ENCODE measurements at places on chromosomes 5 and 9.

DNA sequence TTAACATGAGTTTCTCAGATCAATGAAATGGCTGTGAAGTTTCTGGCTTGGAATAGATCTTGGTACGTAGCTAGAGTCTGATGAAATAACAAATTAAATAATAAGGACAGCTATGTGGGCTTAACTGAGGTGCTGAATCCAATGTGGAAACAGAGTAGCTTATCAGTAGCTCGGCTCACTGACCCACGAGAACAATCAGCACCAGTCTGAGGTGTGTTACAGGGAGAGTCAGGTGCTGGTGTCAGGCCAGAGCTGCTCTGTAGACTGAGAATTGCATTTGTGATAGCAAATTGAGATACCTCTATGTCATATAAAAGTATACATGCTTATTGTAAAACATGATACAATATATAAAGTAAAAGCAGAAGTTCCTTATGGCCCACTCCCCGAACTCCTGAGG lies 21.2 kb upstream of the CCL28 start:
- no peaks in the 10 kb centered on the region for H3K27me3 ChIP-seq
- H3K27ac ChIP-seq = no peak overlapping the region
- DNase-seq = no peak
- no peaks in the 10 kb centered on the region for H3K36me3 ChIP-seq

DNA sequence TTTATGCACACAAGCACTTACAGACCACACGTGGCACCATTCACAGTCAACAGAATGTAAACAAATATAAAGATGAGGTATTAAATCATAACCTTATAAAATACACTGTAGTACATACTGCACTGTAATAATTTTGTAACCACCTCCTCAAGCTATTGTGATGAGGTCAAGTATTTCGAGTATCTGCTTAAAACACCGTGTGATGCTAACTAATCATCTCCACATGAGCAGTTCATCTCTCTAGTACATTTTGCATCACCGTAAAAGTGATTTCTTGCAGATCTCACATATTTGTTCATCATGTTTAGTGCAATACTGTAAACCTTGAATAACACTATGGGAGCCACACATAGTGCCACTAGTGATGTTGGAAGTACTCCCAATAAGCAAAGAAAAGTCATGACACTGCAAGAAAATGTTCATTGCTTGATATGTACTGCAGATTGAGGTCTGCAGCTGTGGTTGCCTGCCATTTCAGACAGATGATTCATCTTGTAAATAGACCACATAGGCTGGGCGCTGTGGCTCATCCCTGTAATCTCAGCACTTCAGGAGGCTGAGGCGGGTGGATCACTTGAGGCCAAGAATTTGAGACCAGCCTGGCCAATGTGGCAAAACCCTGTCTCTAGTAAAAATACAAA lies 44.3 kb downstream of the FOXB2 start:
- H3K4me1 ChIP-seq = no peaks in the 10 kb centered on the region
- no peaks in the 10 kb centered on the region for H3K27me3 ChIP-seq
- no peak overlapping the region for H3K4me3 ChIP-seq

DNA sequence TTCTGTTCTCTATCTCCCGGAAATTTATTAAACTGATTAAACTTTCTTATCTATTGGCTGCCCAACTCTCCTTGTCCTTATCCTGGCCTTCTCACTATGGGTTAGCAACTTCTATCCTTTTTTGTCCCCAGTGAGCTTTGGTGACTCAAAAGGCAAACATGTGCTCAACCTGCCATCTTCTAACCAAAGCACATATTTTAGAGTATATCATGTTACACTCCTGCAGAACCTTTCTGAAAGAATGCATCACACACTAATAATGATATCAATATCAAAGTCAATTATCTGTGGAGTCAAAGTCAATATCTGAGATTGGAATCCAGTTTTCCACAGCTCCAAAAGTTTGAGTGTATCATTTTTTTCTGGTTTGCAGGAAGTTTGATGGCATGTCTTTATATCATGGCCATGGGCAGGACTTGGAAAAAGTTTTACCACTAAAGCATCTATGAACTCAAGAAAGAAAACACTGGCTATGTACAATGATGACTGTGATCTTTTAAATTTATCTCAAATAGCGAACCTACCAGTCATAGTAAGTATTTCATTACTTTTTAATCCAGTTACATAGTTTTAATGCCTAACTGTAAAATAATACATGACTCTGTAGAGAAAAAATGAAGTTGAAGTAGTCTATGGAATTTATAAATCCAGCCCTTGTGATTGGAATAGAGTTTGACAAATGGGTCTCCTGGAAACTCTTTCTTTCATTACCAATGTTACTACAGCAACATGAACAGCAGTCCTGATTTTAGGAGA lies 166.8 kb downstream of the DROSHA start:
- no peak overlapping the region for H3K4me3 ChIP-seq
- H3K27me3 ChIP-seq = no peaks in the 10 kb centered on the region
- no peaks in the 10 kb centered on the region for H3K36me3 ChIP-seq
- H3K4me1 ChIP-seq = no peaks in the 10 kb centered on the region
- DNase-seq = no peak

GRCh38 chr5:96931605-96932004 lies 4.3 kb upstream of the LNPEP start:
- H3K4me1 ChIP-seq = peaks cover 54% of the 10 kb centered on the region
- H3K4me3 ChIP-seq = no peak overlapping the region
- no peak overlapping the region for H3K27ac ChIP-seq
- H3K36me3 ChIP-seq = no peaks in the 10 kb centered on the region
- no peaks in the 10 kb centered on the region for H3K27me3 ChIP-seq

- no peaks in the 10 kb centered on the region for H3K27me3 ChIP-seq
- no peaks in the 10 kb centered on the region for H3K36me3 ChIP-seq
- H3K4me3 ChIP-seq = no peak overlapping the region
- H3K4me1 ChIP-seq = no peaks in the 10 kb centered on the region
- no peak overlapping the region for H3K27ac ChIP-seq
Measured at GRCh38 chr9:117705386-117705785, 1.2 kb downstream of the TLR4 start.

GRCh38 chr5:101796427-101796826 lies 499.7 kb downstream of the SLCO4C1 start:
- H3K27ac ChIP-seq = no peak overlapping the region
- H3K27me3 ChIP-seq = no peaks in the 10 kb centered on the region
- no peaks in the 10 kb centered on the region for H3K4me1 ChIP-seq
- no peaks in the 10 kb centered on the region for H3K36me3 ChIP-seq

DNA sequence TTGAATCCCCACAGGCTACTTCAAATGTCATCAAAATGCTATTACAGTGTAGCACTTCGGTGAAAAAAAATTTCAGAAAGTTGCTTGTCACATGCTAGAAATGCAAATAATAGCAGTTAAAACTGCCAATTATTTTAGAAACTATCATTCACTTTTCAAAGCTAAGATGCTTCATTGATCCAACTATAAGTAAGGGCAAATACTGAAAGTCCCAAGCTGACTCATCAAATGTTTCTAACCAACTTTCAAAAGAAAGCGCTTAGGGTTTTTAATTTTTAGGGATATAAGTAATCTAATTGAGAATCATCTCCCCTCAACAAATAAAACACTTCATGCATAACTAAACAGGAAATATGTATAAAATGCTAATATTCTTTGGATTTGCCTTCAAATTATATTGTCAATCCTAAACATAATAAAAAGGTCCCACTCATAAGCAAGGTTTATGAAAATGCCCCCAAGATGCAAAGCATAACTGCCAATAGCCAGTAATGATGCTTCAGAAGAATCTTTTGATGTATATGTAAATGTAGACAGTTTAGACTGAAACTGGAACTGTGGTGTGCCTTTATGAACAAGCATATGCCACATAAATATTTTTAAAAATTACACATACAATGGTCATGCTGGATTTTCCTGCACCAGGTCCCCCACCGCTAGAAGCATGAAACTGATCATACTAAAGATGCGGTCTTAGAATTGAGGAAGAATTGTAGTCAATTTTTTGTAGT lies 12.2 kb downstream of the ACTL7A start:
- no peak for DNase-seq
- H3K4me3 ChIP-seq = no peak overlapping the region
- H3K27me3 ChIP-seq = no peaks in the 10 kb centered on the region
- H3K27ac ChIP-seq = no peak overlapping the region

GRCh38 chr5:127769386-127769785 lies 66.2 kb downstream of the CCDC192 start:
- H3K36me3 ChIP-seq = no peaks in the 10 kb centered on the region
- DNase-seq = no peak
- H3K4me3 ChIP-seq = no peak overlapping the region
- H3K4me1 ChIP-seq = no peaks in the 10 kb centered on the region

- no peak overlapping the region for H3K4me3 ChIP-seq
- H3K27ac ChIP-seq = no peak overlapping the region
- no peak for DNase-seq
- H3K36me3 ChIP-seq = no peaks in the 10 kb centered on the region
- peaks cover 7% of the 10 kb centered on the region for H3K4me1 ChIP-seq
- peaks cover 6% of the 10 kb centered on the region for H3K27me3 ChIP-seq
Measured at GRCh38 chr5:61228691-61229280, 66.5 kb upstream of the SMIM15 start.

DNA sequence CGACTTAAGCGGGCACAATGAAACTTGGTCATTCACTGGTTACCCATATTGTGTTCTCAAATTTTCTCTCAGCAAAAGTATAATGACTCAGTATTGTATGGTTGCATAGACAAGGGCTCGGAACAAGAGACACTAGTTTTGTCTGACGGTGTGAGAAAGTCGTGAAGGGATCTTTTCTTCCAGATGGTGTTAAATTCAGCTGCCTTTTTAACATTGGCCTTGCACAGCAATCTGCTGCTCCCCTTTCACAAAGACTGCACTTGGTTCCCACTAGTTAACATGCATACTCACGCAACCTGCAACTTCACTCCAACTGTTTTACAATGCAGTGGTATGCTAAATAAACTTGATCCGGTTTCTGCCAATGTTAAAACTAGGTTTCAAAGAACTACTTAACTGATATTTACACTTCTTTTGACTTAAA lies 219.2 kb downstream of the MEF2C start:
- H3K27ac ChIP-seq = no peak overlapping the region
- H3K27me3 ChIP-seq = peaks cover 10% of the 10 kb centered on the region
- H3K4me3 ChIP-seq = no peak overlapping the region
- no peaks in the 10 kb centered on the region for H3K36me3 ChIP-seq
- no peaks in the 10 kb centered on the region for H3K4me1 ChIP-seq
- no peak for DNase-seq

DNA sequence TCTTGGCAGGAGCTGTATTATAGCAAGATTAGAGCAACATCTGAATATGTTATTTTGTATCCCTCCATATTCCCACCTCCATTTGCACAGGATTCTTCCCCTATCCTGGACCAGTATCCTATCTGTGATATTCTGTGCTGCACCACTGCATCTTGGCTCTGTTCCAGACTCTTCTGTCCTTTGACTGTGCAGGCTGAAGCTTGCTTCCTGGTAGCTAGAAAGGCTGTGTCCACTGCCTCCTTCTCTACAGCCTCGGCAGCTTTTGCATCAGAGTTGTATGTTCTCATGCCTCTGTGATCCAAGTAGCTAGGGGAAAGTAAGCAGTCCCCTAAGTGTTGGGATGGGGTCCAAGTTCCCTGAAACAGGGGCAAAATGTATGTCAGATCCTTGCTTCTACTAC lies 104.1 kb downstream of the GAS1 start:
- H3K36me3 ChIP-seq = no peaks in the 10 kb centered on the region
- no peak for DNase-seq
- no peaks in the 10 kb centered on the region for H3K4me1 ChIP-seq
- H3K27ac ChIP-seq = no peak overlapping the region

DNA sequence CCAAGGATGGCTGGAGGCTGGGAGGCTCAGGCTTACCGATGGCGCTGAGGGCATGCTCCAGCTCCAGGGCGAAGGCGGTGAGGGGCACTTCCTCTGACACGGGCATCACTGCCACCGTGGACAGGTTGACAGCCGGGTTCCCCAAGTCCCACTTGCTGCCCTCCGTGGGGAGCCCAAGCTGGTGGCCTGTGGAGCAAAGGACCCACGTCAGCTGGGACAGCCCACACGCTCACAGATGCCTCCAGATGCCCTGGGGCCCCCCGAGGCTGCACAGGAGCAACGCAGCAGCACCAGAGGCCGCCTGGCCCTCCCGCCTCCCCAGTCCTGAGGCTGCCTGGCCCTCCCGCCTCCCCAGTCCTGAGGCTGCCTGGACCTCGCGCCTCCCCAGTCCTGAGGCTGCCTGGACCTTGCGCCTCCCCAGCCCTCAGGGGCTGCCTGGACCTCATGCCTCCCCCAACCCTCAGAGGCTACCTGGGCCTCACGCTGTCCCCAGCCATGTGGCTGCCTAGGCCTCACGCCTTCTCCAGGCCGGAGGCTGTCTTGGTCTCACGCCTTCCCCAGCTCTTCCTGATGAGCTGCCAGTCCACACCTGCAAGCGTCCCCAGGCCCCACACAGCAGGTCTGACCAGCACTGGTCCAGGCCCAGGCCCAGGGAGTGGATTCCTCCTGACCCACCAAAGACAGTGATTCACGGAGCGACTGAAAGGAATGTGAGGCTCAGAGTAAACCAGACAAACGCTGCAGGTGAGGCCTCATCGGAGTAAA lies 25.6 kb upstream of the NSMF start:
- H3K36me3 ChIP-seq = no peaks in the 10 kb centered on the region
- no peak for DNase-seq
- no peak overlapping the region for H3K27ac ChIP-seq
- peaks cover 17% of the 10 kb centered on the region for H3K4me1 ChIP-seq
- H3K27me3 ChIP-seq = no peaks in the 10 kb centered on the region

DNA sequence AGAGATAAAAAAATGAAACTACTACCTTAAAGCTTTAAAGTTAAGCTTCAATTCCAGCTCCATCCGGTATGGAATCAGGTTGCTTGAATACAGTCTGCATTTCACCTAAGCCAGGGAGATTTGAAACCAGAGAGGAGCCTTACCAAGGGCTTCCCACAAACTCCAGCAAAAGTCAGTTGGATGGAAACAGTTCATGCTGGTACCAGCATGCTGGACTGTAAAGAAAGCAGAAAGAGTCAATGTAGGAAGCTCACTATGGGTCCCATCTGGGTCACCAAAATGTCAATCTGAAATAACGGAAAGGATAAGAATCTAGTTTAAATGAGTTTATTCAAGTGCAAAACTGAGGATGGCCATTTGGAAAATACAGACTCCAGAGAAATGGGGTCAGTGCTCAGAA lies 65.3 kb downstream of the CDO1 start:
- DNase-seq = no peak
- H3K4me1 ChIP-seq = no peaks in the 10 kb centered on the region
- no peak overlapping the region for H3K27ac ChIP-seq
- H3K4me3 ChIP-seq = no peak overlapping the region

- no peak for DNase-seq
- H3K4me3 ChIP-seq = no peak overlapping the region
- H3K4me1 ChIP-seq = no peaks in the 10 kb centered on the region
Measured at GRCh38 chr5:113162208-113162607, 185.6 kb downstream of the DCP2 start.

DNA sequence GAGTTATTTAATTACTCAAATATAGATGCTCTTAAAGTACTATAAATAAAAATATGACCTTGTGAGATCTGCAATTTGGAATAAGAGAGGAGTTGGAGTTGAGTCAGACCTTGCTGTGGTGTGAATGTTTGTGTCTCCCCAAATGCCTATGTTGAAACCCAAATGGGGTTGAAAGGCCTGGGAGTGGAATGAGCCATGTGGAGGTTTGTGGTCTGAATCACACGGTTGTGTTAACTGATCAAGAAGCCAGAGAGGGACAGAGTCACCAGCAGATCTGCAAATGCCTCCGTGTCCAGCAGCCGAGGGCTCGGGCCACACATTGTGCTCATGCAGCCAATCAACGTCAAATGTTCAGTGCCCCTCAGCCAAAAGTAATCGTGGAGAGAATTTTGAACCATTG lies 404.4 kb downstream of the ICE1 start:
- DNase-seq = no peak
- H3K4me3 ChIP-seq = no peak overlapping the region
- no peaks in the 10 kb centered on the region for H3K36me3 ChIP-seq
- peaks cover 4% of the 10 kb centered on the region for H3K27me3 ChIP-seq
- H3K27ac ChIP-seq = no peak overlapping the region
- H3K4me1 ChIP-seq = no peaks in the 10 kb centered on the region

Measured in K562 (cell line).